ENCODE measurements at places on chromosomes 2 and 18.

- no peak for DNase-seq
Measured at GRCh38 chr18:35971661-35972196, 750 bp upstream of the RMP24 start.

DNA sequence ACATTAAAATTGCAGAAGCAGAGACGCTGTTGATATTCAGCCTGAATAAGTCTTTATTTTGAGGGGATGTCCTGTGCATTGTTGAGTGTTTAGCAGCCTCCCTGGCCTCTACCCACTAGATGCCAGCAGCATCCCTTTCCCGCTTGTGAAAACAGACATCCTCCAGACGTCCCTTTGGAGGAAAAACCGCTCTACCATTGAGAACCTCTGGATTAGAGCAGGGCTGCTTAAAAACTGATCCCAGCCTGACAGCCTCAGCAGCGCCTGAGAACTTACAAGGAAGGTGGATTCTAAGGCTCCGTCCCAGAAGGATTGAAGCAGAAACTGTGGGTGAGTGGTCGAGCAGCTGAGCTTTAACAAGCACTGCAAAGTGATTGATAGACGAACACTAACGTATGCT, 349.7 kb downstream of the CYRIA start:
- DNase-seq, result no peak

DNA sequence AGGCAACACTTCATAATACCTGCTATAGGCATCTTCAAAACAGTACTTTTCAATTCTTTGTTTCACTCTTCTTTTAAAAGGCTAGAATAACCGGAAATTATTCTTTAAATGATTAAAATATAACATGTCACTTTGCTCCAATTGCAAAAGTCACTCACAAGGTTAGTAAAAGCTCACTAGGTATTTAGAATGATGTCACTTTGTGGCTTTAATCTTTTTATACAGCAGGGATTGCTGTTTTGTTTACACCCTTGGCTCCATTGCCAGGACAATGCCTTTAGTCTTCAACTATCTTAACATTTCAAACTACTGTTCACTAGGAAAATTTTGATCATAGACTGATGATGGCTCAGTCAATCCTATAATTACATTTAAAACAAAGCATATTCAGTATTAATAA, 157.1 kb downstream of the BAZ2B start:
- DNase-seq, result no peak

- peak; percentile 40 for DNase-seq
Measured at GRCh38 chr2:215949991-215950404, 63.4 kb downstream of the MREG start.

GRCh38 chr2:27051902-27052645, 606 bp downstream of the AGBL5 start:
- DNase-seq, result no peak

- DNase-seq, result no peak
Measured at GRCh38 chr2:223519471-223519870, 82.7 kb downstream of the SCG2 start.

DNA sequence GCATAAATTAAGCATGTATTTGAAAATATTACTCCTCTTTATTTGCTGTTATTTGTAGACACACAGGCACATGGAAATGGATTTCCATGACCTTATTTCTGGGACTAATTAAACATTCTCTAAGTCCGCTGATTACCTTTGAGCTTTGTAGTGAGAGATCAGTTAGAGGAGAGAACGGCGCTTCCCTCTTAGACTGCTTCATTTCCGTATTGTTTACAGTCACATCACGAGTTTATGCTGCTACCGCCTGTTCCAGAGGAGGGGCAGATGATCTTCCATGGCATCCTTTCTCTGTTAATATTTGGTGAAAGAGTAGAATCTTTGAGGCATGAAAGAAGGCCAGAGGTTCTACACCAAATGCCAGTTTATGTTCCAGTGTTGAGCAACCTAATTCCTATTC, 404.4 kb downstream of the TRIB2 start:
- no peak for DNase-seq

DNA sequence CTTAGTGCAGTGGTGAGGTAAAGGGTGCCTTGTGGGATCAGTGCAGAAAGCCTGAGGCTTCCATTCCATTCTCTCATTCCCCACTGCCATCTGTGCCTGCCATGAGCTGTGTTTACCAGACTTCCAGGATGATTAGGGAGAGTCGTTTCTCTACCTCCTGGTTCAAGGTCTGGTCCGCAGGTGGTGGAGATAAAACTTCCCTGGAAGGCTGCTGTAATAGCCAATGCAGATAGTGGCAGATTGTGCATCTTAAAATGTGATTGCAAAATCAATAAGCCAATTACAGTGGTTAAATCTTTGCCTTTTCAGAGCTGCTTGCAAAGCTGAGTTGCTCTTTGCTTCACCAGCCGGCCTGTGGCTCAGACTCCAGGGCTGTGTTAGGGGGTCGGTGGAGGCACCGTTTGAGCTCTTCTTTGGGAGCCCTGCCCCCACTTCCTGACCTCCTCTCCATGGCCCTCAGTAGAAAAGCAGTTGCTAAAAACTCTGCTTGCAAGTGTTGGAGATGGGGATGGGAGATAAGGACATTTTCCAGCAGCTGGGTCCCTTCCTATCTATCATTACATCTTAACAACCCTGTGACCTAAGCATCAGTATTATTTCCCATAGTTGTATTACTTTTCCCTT, 95.2 kb upstream of the HS6ST1 start:
- no peak for DNase-seq

DNA sequence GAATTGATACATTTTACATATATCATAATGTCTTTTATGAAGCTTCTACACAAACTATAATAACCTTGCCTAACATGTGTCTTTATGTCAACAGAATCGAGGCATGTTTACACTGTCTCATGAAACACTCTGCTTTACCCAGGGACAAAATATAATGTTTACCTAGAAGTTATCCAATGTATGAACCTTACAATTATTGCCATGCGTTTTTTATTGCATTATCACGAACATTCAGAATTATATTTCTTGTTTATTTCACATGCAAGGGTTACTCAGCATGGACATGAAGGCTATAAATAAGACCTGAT, 19.8 kb downstream of the LONRF2 start:
- DNase-seq, result no peak

GRCh38 chr2:26223018-26223417, 21.4 kb downstream of the HADHA start:
- no peak for DNase-seq

GRCh38 chr2:50133766-50134165, 898.2 kb downstream of the NRXN1 start:
- no peak for DNase-seq

GRCh38 chr2:219772697-219773096, 145.3 kb downstream of the SLC4A3 start:
- DNase-seq, result no peak

- DNase-seq, result no peak
Measured at GRCh38 chr2:143058851-143059250, 70.4 kb upstream of the ARHGAP15 start.

DNA sequence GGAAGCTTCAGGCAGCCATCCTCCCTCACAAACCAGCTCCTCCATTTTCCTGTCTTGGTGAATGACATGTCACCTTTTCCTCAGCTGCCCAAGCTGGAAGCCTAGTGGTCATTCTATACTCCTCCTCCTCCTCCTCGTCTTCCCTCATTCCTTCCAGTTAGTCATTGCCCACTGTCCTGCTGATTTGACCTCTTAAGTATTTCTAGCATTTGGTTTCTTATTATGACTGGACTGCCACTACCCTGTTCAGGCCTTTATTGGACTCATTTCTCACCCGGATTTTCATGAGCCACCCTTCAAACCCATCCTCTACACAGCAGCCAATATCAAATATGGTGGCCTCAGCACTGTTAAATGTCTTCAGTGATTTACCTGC, 21.9 kb upstream of the MGAT5 start:
- DNase-seq, result no peak

DNA sequence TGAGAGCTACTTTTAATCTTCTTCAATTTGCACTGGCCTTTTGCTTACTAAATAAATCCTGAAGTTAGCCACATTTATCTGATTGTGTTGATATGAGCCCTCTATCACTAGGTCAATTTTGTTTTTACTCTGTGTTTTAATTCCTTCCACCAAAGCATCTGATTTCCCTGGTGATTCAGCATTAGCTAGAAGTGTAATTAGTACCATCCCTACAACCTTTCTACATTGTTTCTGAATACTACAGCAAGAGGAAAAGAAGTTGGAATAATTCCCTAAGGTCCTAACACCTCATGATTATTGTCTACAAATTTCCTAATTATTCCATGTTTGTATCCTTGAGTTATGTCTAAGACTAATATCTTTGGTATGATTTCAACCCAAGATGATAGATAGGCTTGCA, 1093.6 kb downstream of the SUCLG1 start:
- no peak for DNase-seq

- no peak for DNase-seq
Measured at GRCh38 chr18:46632401-46633071, 24.5 kb downstream of the LOXHD1 start.

GRCh38 chr2:54975598-54976492, 74.4 kb downstream of the RTN4 start:
- no peak for DNase-seq

DNA sequence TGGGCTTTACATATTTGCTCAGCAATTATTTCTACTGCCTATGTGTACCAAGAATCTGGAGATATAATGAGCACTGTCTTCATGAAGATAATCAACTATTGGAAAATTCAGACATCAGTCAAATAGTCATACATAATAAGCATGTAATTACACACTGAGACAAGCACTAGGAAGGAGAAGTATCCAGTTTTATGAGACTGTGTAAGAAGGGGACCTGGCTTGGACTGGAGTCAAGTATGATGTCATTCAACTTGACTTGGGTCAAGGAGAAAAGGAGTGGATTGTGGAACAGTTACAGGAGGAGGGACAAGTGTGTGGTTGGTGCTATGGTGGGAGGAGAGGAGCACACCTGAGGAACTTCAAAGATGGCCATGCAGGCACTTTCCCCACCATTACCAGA, 419.8 kb upstream of the TRIB2 start:
- DNase-seq, result no peak

GRCh38 chr18:37845498-37845897, 279.9 kb upstream of the CELF4 start:
- no peak for DNase-seq

DNA sequence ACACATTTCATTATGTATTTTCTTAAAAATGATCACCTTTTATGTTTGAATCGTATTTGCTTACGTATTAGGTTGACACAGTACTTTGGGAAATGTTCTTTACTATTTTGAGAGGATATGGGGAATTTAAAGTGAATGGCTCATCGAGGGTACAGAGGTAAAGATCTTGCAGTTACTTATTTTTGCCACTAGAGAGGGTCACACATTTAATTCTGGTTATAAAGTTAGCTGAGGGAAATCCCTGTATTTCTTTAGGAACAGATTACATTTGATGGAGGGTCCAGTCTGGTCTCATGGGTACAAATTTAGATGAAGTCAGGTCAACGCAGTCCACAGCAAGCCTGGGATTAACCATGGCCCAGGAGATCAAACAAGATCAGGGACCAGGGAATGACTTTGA, 24.5 kb downstream of the DYNC2LI1 start:
- DNase-seq, result no peak

Data from HFF-Myc (cell line).